ENCODE measurements at places on chromosomes 1 and 21.

DNA sequence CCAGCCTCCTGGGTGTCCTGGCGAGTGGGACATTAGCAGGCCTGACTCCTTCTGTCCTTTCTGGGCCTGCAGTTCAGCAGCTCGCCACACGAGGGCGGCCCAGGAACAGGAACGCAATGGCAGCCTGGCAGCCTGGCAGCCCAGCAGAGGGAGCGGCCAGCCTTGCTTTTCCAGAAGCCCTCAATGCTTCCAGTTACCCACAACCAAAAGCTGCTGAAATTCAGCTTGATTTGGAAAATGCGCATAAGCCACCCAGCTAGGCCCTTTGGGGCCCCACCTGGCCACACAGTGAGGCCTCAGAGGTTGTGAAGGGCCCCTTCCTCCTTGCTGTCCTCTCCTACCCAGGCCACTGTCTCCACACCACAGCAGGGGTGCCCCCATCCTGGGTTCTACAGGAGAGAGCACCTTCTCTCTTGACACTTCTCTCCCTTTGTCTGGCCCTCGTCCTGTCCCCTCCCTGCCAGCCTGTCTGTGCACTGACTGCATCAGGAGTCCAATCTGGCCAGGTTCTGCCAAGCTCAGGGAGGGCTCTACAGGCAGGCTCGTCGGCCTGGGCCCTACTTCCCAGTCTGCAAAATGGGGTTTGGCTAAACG is 103.4 kb upstream of the VAMP3 start:
- DNase-seq: peak; percentile 61

DNA sequence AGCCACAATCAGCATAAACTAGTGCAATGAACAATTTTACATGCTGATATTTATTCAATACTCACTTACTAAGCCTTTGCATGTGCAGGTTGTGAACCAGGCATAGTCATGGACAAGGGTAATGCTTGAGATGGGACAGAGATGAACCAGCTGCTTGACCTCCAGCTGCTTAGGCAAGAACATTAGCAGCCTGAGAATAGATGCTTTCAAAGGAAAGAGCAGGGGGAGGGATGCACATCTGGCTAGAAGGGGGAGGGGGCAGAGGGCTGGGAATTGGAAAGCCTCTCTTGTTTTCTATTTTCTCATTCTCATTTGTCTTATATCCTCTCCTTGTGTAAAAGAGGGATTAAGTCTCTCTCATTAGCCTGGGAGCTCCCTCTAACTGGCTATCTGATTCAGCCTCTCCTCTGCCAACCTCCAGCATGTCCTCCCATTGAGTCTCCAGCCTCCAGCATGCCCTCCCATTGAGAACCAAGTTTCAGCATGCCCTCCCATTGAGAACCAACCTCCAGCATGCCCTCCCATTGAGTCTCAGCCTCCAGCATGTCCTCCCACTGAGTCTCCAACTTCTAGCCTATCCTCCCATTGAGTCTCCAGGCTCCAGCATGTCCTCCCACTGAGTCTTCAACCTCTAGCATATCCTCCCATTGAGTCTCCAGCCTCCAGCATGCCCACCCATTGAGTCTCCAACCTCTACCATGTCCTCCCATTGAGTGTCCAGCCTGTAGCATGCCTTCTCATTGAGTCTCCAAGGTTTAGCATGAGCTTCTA is 38.4 kb upstream of the TRABD2B start:
- no peak for DNase-seq

- no peak for DNase-seq
Observed at GRCh38 chr1:172142324-172142723, 278.2 kb upstream of the C1orf105 start.

GRCh38 chr1:31374511-31375196 is 1.8 kb upstream of the FABP3 start:
- DNase-seq: no peak

DNA sequence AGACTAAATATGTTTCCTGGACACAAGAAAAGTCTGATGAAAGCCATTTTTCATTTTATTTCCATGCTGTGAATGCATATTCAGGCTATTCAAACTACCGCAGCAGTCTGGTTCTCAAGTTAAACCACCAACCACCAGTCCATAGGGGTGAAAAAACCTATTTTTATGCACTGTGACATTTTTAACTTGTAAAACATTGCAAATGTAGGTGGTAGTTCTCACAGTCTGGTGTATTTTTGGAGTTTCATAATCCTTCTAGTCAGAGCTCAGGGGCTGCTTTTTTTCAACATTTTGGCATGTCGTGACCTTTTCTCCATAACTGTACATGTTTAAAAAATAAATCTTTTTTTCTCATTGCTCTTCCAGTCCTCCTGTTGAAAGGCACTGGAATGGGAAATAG is 907.6 kb upstream of the ADGRL2 start:
- DNase-seq: no peak

GRCh38 chr21:14114251-14114650 is 96.5 kb downstream of the LIPI start:
- DNase-seq: peak; percentile 43

DNA sequence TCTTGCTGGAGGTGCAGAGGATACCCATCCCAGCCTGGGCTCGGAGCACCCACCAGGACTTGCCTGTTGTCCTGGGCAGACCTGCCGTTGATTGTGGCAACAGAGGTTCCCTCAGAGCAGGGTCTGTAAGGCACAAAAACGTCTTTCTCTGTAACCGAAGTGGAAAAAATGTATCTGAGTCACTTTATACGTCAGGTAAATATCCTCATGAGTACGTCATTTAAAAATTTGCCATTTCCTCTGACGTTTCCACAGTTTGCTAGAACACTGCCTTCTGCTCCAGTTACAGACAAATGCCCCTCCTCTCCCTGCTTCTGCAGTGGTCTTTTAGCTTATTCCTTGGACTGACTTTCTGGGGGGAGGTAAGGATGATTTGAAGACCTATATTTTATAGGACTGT is 326.8 kb downstream of the HHAT start:
- DNase-seq: no peak

- no peak for DNase-seq
Observed at GRCh38 chr1:207903767-207904166, 7.2 kb downstream of the CD34 start.

DNA sequence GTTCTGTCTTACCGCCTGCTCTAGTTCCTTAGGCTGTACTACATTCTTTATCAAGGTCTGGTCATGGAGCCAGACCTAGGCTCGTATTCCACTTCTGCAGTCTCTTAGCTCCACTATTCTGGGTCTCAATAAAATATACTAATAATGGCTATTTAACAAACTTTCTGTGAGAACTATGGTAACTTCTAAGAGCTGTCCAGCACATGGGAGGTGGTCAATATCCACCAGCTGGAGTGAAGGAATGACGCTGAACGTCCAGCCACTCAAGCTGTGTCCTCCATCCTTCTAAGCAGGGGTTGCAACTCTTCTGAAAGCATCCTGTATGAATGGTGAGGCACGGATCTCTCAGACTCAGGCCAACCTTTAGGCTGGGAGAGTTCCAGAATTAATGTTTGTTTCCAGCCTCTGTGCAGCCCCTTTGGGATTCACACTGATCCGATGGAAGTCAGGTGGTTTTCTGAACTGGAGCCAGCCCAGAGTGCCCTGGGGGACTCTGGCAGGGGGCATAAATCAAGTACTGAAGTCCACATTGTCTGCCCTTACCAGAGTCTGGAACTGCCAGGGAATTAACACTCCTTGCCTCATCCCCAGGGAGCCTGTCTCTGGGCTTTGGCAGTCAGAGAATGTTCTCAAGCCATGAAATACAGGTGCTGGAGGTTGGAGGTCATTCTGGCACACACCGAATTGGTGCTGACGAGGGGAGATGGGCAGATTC is 57.4 kb downstream of the BRINP2 start:
- DNase-seq: no peak
